NK-92 treated with Interleukin-12 subunit alpha and Interleukin-12 subunit beta, amount 100 ng/mL, for 24 hours (cell line): ENCODE measurements at places on chromosomes 2 and 18.

GRCh38 chr18:10054366-10054765 is 140.6 kb downstream of the VAPA start:
- no peak for DNase-seq

- no peak for DNase-seq
These were observed 19.3 kb upstream of the RBBP8 start for GRCh38 chr18:22913861-22914260.

DNA sequence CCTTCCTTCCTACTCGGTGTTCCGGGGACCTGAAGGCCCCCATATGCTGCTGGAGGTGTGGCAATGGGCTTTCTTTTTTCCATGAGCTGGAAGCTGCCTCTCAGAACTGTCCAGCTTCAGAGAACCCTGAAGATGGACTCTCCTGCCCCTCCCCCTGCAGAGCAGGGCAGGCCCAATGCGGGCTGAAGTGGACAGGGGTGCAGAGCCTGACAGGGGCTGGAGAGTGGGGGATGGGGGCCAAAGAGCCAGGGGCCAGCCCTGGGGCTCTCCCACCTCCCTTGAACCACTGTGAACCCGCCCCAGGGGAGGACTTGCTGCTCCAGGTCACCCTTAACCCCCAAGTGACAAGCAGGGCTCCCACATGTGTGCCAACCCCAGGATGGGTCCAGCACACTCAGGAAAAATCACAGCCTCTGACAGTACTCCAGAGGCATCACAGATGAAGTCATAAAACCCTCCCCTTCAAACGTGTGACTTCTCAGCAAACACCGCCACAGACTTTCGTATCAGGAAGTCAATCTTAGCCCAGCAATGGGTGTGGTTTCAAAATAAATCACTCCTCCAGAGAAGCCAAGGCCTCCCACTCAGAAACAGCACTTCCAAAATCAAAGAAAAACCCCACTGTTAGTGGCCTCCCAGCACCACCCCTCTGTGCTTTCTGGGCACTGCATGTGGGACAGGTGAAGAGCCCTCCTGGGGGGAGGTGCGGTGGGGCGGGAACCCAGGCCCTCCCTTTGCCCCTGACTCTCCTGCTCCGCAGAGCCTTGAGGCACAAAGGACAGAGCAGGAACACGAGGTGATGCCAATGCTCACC is 135.8 kb downstream of the HDAC4 start:
- DNase-seq: peak; percentile 62

- no peak for DNase-seq
These were observed 53.0 kb upstream of the LGALSL start for GRCh38 chr2:64400733-64401528.

DNA sequence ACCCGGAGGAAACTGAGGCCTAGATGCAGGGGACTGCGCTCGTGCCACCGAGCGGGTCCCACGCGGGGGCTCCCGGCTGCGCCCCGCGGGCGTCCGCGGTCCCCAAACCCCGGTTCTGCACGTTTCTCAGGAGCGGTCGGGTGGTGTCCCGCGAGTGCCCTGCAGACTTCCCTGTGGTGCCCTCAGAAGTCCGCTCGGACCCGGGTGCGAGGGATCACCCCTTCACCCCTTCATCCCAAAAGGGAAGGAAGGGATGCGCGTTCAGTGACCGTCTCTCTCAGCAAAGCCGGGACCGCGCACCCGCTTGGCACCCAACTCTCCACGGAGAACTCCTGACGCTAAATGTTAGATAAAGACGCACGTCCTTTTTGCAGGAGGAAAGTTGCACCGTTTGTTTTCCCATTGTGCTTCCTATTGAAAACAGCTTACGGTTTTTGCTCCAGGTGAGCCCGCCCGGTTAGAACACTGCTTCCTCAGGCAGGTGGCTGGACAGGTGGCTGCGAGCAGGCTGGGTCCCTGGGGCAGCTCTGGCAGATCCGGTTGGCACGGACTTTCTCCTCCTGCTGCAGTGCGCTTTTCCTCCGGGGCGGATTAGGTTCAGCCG is 779 bp downstream of the DGKD start:
- DNase-seq: no peak

DNA sequence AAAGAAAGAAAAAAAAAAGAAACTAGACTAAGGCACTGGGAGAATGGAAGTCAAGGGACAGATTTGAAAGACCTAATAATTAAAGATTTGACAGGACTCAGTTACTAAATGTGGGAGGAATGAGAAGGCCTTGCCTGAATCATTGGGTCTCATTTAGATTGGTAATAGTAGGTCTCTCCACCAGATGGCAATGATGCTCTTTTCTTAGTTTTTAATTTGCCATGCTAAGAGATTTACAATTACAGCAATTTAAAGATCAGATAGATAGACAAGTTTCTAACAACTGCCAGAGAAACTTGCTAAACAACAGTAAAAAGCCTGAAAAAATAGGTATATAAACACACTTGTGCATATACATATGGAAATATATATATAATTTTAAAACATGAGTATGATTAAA is 153.0 kb downstream of the TMEM247 start:
- no peak for DNase-seq

DNA sequence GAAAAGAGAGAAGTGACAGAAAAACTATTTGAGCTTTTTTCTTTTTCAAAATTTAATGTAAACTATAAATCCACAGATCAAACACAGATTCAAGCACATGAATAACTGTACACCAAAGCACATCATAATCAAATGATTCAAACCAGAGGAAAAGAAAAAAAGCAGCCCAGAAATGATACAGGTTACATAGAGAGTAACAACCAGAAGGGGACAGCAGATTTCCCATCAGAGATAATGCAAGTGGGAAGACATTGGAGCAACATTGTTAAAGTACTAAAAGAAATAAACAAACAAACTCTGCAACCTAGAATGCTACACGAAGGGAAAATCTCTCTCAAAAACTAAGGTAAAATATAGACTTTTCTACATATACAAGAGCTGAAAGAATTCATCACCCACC is 34.5 kb downstream of the CMPK2 start:
- DNase-seq: no peak

- no peak for DNase-seq
These were observed 138.3 kb upstream of the TTC39C start for GRCh38 chr18:23875966-23876895.

- DNase-seq: no peak
These were observed 422.5 kb downstream of the LPIN1 start for GRCh38 chr2:12168791-12169388.

DNA sequence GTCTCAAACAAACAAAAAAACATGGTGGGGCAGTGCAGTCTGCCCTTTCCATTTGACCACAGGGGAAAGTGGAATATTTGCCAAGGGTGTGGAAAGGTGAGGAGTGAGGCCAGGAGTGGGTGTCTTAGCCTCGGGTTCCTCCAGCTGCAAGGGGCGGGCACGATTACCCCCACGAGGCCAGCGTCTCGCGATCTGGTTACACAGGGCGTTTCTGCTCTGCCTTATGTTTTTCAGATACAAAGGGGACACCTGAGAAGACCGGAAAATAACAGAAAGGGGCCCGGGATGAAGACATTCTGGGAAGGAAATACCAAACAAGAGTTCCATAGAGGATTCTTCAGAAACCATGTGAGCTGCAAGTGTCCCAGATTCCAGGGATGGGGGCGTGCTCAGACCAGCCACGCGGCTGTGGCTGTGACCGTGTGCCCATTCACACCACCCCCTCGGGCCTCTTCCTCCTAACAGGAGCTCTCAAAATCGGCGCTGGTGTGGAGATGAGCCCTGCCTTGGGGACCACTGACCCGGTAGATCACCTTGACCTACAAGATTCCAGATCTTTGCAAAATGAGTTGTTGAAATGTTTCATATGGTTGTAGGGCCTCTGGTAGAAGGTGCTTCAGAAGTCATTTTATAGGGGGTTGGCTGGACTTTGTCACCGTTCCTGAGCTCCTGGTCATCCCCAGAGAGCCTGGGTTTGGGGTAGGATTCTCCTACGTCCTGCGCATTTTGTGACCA is 34.2 kb downstream of the FAM178B start:
- DNase-seq: no peak

GRCh38 chr2:230410861-230411569 is 5.0 kb upstream of the SP100 start:
- no peak for DNase-seq

DNA sequence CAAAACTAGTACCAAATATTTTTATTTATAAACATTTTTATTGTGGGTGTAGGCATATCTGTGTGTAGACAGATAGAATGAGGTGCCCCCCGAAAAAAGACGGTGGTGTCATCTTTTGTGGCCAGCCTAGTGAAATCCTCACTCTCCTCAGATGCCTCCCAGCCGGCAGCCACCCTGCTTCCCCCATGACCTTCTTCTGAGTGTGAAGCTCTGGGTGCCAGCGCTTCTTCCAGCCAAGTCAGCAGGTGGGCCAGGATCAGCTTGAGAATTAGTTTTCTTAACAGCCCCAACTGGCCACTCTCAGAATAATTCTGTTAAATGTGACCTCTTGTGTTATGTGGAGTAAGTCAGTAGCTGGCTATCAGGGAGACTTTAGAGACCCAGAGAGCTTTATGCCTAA is 229.6 kb upstream of the FOSL2 start:
- DNase-seq: no peak

DNA sequence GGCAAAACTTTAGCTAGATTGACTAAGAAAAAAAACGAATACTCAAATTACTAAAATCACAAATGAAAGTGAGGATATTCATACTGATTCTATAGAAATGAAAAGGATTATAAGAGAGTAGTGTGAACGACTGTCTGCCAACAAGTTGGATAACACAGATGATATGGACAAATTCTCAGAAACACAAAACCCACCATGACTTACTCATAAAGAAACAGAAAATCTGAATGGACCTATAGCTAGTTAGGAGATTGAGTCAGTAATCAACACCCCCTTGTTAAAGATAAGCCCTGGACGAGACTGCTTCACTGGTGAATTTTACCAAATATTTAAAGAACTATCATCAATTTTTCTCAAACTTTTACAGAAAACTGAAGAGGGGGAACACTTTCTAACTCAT is 108.8 kb upstream of the TMEM200C start:
- DNase-seq: no peak
